ENCODE measurements at places on chromosomes 12 and 14.
A peak's percentile ranks its signal among the peaks of the same experiment; 100 is the strongest.

DNA sequence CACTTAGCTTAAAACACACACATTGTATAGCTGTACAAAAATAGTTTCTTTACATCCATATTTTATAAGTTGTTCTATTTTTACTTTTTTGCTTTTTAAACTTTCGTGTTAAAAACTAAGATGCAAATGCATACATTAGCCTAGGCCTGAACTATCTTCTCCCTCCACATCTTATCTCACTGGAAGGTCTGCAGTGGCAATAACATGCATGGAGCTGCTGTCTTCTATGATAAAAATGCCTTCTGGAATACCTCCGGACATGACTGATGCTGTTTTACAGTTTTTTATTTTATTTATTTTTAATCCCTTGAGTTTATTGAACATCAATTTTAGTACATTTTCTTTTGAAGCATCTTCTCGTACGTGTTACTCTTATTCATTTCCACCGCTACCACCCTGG lies 112.3 kb upstream of the TSPAN8 start:
- DNase-seq, result no peak

DNA sequence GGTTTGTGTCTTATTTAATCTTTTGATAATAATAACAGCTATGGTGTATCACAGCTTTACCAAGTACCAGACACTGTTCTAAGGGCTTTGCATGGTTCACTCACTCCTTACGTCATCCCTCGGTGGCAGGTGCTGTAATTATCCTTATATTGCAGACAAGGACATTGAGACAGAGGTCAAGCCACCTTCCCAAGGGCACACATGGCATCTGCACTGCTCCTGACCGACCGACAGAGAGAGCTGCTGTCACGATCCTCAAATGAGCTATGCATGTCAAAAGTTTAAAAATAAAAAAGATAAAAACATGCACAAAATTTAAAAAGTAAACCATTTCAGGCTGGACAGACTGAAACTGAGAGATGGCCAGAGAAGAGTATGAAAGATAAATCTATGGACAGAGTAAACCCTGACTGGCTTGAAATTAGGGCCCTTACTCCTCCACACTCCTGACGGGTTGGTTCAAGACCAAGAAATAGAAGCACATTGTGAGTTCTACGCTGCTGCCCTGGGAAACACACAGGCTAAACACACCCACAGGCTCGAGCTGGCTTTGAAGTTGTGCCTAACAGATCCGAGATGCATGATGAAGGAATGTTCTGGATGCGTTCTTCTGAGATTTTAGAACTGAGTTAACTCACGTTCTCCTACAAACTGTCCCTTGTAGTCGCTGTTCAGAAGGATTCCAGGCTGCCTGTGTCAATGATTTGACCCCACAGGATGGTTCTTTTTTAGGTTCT lies 268.7 kb downstream of the ZFP36L1 start:
- DNase-seq, result no peak

DNA sequence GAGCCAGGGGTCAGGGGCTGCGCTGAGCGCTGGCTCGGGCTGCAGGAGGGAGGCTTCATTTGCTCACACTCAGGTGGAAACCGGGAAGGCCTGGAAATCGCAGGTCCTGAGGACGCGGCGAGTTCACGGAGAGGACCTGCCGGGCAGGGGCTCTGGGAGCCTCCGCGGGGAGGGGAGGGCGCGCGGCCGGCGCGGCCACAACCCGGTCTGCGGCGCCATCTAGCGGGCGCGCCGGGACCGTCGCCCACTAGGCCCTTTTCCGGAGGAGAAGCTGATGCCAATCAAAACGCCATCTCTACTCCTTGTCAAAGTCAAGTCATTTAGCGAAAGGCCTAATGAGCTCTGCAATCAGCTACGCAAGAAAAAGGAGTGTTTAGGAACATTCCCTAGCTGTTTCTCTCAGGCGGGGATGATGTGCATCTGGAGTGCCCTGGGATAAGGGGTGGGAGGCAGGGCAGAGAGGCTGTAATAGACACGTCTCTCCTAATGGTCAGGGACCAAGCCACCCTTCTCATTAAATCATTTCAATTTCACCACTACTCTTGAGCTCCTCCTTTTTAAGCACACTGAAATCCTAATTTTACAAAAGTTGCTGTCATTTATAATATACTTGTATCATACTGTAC lies 885.8 kb upstream of the TMEM132C start:
- DNase-seq, result no peak

- no peak for DNase-seq
These were observed 27.3 kb upstream of the ADIPOR2 start for GRCh38 chr12:1663440-1664132.

DNA sequence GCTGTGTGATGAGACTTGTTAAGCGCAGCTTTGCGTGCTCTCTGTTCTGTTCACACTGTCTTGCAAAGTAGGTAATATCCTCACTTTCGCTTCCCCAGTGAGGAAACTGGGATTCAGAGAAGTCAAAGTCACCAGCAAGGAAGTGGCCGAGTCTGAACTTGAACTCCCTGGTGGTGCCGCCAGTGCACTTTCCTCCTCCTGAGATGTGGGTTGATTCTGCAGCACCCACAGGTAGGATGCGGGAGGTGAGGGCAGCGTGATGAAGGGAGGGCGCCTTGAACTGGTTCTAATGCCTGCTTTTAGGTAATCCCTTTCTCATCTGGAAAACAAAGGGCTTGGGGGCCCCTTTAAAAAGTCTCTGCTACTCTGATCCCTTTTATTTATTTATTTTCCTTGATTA lies 54.9 kb upstream of the IGF1 start:
- no peak for DNase-seq

GRCh38 chr14:58395812-58396788 lies at the start of gene TOMM20L:
Gene TOMM20L, plus strand, starts transcription at chr14:58395930. Its CDS starts 28 bp downstream, at chr14:58395958.
- peak; percentile 36 for DNase-seq

GRCh38 chr14:99479906-99480869 lies at the start of gene SETD3:
Gene SETD3, minus strand, starts transcription at chr14:99480859. Its CDS starts 15,054 bp downstream, at chr14:99465805.
- peak; percentile 11 for DNase-seq
